ENCODE measurements at places on chromosomes 5 and 9. TPM values are rescaled to one million over a fixed set of nuclear protein-coding genes. Genes with fewer than 3 reads are reported as not detected.

DNA sequence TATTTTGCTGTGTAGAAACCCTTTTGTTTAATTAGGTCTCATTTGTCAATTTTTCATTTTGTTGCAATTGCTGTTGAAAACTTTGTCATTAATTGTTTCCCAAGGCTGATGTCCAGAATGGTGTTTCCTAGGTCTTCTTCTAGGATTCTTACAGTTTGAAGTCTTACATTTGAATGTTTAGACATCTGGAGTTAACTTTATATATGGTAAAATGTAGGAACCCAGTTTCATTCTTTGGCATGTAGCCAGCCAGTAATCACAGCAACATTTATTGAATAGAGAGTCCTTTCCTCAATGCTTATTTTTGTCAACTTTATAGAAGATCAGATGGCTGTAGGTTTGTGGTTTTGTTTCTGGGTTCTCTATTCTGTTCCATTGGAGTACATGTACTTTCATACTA lies 1290.8 kb upstream of the CDH9 start:
- no peak for DNase-seq

DNA sequence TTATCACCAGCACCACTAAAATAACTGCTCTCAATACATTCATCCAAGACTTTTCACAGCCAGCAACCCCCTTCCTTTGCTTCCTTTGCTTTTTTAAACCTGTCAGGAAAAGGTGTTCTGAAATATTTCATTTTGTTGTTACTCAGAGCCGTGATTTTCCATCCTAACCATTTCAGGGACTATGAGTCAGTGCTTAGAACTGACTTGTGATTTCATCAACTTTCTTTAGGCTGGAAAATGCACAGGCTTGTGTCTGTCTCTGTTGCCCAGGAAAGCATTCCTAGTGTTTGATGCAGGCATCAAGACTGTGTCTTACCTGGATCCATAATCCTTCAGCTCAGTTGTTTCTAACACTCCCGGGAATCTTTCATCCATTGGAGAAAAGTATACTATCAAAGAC lies 805.6 kb downstream of the BRINP1 start:
- no peak for DNase-seq

GRCh38 chr9:117247266-117247665 lies 167.6 kb downstream of the ASTN2 start:
- no peak for DNase-seq

- DNase-seq = no peak
Measured at GRCh38 chr5:14370386-14370785, 211.2 kb upstream of the OTULINL start.

DNA sequence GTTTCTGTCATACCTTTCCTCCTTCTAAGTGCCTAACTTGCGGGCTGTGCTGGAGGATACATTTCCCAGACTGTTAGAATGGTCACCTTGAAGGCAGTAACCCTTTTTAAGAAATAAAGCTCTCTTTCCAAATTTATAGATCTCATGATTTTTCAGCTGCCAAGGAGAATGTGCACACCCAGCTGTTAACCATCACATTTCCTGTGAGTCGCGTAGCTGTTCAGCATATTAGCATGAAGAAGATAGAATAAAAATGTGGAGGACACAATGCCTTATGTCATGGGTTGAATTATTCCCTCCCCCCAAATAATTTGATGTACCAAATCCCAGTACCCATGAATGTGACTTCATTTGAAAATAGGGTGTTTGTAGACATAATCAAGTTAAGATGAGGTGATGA lies 729.4 kb downstream of the MTRR start:
- DNase-seq = no peak

- DNase-seq = no peak
Measured at GRCh38 chr5:10860645-10861422, 99.8 kb upstream of the DAP start.

The PCDHGB2 gene
- total RNA-seq = 8.3 TPM

The CCL19 gene
- 1.1 TPM for total RNA-seq

The INSL4 gene
- total RNA-seq = not detected

The CER1 gene
- not detected for total RNA-seq
